ENCODE measurements at places on chromosomes 11 and 22.

- no peak for DNase-seq
These were observed 1.1 kb downstream of the NEAT1 start for GRCh38 chr11:65423516-65424204.

GRCh38 chr11:33949252-33949913 lies 57.5 kb upstream of the LMO2 start:
- no peak for DNase-seq

- DNase-seq, result no peak
These were observed 92.3 kb upstream of the RTL6 start for GRCh38 chr22:44590291-44590690.

DNA sequence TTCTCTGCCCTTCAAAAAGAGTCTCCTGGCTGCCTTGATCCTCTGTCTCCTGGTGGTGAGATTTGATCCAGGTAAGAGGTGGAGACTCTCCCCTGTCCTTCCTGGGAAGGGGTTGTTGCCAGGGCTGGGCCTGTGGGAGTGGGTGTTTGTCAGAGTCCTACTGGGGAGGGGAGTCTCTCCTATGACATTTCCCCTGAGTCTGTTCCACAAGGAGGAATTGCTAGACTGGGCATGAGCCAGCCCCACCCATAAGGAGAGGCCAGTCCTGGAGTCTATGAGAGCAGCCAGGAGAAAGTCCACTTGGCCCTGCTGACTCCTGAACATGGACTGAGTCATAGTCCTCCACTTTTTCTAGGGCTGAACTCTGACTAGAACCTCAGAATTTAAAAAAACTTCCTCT lies 7.4 kb downstream of the PEX26 start:
- DNase-seq, result no peak

- DNase-seq, result no peak
These were observed 23.3 kb downstream of the PIWIL4 start for GRCh38 chr11:94590352-94591041.

GRCh38 chr22:50115693-50116092 lies 25.9 kb downstream of the MOV10L1 start:
- no peak for DNase-seq

DNA sequence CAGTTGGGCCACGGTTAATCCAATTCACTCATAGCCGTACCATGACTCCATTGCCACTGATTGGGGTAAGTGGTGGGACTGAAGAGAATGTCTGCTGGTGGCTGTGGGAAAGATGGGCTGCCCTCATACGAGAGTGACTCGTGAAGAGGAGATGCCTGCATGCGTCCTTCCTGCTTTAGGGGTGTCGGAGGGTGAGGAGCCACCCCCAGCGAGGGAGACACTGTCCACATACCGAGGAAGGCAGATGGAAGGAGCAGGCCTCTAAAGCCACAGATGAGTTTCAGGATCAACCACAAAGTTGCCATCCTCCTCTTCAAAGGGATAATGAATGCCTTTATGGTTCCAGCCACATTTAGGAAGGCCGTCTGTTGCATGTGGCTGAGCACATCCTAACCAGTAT lies 83.2 kb downstream of the GRIK4 start:
- no peak for DNase-seq

DNA sequence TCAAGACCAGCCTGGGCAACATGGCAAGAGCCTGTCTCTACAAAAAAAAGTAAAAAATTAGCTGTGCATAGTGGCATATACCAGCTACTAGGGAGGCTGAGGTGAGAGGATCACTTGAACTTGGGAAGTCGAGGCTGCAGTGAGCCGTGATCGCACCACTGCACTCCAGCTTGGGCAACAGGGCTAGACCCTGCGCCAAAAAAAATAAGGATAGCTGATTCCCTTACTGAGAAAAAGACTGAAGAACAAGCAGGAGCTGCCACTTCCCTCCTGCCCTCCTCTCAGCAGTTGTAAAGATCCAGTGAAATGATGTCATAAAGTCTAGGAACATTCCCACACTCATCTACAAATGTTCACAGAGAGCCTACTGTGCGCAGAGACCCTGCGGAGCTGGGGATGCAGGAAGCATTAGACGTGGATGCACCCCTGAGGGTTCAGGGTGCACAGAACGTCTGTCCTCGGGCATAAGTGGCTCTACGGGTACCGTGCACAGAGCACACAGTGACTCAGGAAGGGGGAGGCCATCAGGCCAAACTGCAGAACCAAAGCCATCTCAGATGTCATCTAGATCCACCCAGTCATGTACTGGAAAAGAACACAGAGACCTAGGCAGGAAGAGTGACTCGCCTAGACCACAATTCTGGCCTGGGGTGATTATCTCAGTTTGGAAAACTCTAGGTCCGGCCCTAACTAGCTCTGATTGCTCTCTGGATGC lies 11.7 kb downstream of the SEC14L2 start:
- no peak for DNase-seq

DNA sequence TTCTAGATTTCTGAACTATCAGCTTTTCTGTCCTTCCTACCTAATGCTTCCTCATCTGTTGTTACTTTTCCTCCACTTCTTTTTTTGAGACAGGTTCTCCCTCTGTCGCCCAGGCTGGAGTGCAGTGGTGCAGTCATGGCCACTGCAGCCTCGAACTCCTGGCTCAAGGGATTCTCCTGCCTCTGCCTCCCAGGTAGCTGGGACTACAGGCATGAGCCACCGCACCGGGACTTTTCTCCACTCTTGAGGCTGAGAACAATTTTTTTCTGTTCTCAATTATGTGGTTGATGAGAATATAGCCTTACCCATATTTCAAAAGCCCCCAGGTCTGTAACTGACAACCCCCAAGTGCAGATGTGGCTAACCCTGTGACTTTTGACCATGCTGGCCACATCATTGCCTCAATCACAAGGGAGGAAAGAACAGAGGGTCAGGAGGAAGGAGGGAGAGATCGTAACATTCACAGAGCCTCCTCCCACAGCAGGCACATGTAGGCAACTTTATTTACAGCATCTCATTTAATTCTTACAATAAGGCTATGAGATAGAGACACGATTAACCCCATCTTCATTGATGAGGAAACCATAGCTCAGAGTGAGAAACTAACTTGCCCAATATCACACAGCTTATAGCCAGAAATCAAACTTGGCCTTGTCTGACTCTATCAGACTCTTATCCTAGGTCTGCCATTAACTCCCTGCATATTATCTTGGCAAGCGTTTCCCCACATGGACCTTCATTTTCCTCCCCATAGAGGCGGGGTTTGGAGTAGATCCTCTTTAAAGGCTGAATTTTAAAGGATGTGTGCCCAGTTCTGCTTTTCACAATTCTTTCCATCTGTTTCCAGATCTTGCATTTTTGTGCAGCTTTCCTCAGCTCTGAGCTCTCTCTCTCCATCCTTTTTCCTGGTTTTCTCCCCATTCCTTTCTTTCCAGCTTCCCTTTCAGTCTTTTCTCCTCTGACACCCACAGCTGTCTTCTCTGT lies 9.6 kb downstream of the POU2F3 start:
- DNase-seq, result no peak

GRCh38 chr22:38175206-38176118 lies 6.2 kb downstream of the PLA2G6 start:
- no peak for DNase-seq

DNA sequence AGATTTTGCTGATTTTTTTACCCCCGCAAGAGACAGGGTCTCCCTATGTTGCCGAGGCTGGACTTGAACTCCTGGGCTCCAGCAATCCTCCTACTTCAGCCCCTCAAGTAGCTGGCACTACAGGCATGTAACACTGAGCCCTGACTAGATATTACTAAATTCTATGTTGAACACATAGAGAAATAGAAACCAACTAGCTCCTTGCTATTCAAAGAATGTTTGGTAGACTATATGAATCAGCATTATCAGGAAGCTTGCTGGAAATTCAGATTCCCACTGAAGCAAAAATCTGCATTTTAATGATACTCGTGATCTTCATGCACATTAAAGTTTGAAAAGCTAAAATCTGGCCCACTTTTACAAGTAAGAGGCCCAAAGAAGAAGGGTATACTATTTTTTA lies 11.9 kb downstream of the TMEM41B start:
- no peak for DNase-seq

- DNase-seq, result no peak
These were observed 6.3 kb upstream of the CYP2R1 start for GRCh38 chr11:14898355-14898754.
